Osteoblast (primary cell): ENCODE measurements at places on chromosomes 2 and 18. TPM values are rescaled to one million over a fixed set of nuclear protein-coding genes. Genes with fewer than 3 reads are reported as not detected.

DNA sequence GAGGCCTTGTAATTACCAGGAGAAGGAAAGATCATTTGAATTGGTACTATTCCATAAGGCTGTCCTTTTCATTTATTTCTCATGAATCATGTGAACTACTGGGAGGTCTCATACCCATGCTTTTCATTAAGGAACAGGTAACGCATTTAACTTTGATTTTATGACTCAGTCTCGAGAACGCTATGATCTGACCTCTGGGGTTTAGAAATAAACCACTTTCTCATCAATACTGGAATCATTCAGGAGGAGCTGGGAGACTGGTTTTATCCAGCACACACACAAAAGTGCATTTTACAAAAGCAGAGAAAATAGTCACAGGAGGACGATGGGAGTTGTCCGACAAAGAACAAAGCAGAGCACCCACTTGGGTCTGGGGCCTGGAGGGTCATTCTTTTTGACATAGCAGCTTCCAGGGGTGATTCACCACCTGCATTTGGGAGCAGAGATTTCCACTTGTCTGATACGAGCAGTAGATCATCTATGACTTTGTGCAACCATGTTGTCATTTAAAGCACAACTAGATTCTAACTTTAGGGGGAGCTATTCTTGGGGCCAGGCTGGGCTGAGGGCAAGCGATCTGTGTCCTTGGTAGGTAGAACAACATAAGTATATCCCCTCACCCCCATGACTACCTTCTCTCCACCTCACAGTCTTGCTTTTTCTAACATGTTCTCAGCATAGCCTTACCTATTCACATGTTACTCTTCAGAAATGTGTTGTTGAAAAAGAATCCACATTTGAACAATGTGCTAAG is 95.9 kb upstream of the SCG2 start:
- no peak overlapping the region for H3K27ac ChIP-seq
- peaks cover 9% of the 10 kb centered on the region for H3K4me1 ChIP-seq
- no peak overlapping the region for H3K4me3 ChIP-seq
- no peaks in the 10 kb centered on the region for H3K36me3 ChIP-seq
- no peak for DNase-seq
- no peaks in the 10 kb centered on the region for H3K27me3 ChIP-seq

- no peak overlapping the region for H3K27ac ChIP-seq
- no peaks in the 10 kb centered on the region for H3K27me3 ChIP-seq
- H3K4me3 ChIP-seq = no peak overlapping the region
- no peak for DNase-seq
- no peaks in the 10 kb centered on the region for H3K36me3 ChIP-seq
Observed at GRCh38 chr2:26076001-26076587, 42.2 kb downstream of the RAB10 start.

GRCh38 chr18:63079114-63079513 is 240.5 kb downstream of the BCL2 start:
- no peaks in the 10 kb centered on the region for H3K36me3 ChIP-seq
- no peak overlapping the region for H3K27ac ChIP-seq
- H3K4me1 ChIP-seq = peaks cover 7% of the 10 kb centered on the region
- DNase-seq = no peak

- no peak overlapping the region for H3K27ac ChIP-seq
- H3K36me3 ChIP-seq = no peaks in the 10 kb centered on the region
- no peak for DNase-seq
- peaks cover 17% of the 10 kb centered on the region for H3K27me3 ChIP-seq
- no peak overlapping the region for H3K4me3 ChIP-seq
Observed at GRCh38 chr2:197944416-197945096, 140.2 kb downstream of the PLCL1 start.

Gene KHK
- total RNA-seq = 0.29 and 0.36 TPM in 2 replicates
